Brain microvascular endothelial cell (primary cell): ENCODE measurements at places on chromosomes 16 and 17.
A peak's percentile ranks its signal among the peaks of the same experiment; 100 is the strongest.

DNA sequence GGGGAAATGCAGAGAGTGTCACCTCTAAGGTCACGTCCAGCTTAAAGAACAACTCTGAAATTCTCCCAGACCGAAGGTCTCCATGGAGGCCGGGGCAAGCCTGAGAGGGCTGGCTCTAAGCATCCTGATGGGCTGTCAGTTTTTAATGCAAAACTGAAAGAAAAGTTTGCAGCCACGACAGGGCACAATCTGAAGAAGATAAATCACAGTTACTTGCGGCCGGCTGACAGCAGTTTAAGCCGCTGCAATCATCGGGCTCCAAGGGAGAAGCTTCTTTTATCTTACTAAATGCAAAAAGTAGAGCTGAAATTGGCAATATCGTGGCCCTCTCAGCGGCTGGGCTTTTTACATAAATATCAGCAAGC lies 168.8 kb downstream of the CYLD start:
- no peak for DNase-seq

GRCh38 chr17:205148-205669 lies 23.8 kb upstream of the DOC2B start:
- no peak for DNase-seq

DNA sequence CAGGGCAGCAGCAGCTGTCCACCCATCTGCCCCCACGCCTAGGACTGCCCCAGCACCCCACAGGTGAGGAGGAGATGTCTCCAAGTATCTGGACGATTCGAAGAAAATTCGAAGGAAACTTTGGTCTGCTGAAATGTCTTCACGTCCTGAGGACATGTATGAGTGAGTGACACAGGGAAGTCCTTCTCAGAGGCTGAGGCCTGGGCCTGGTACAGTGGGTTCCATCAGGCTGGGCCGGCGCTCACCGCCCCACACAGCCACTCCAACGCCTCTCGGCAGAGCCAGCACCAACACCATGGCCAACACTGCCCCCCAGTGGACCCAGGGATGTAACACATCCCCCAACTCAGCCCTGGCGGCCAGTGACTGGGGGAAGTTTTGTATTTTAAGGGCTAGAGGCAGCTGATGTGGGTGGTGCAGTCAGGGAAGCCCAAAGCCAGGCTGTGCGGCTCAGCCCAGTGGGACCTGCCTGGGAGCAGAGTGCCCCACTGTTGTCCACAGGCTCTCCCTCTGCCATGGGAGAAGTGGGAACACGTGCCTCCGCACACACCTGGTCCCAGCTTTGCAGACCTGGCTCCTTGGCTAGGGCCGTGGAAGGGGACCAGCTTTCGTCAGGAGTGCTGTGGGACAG lies 55.8 kb upstream of the FASN start:
- peak; percentile 51 for DNase-seq

- no peak for DNase-seq
Measured at GRCh38 chr17:59863616-59864015, 29.1 kb downstream of the TUBD1 start.

GRCh38 chr17:29131814-29132682 lies 48.1 kb downstream of the MYO18A start:
- no peak for DNase-seq

DNA sequence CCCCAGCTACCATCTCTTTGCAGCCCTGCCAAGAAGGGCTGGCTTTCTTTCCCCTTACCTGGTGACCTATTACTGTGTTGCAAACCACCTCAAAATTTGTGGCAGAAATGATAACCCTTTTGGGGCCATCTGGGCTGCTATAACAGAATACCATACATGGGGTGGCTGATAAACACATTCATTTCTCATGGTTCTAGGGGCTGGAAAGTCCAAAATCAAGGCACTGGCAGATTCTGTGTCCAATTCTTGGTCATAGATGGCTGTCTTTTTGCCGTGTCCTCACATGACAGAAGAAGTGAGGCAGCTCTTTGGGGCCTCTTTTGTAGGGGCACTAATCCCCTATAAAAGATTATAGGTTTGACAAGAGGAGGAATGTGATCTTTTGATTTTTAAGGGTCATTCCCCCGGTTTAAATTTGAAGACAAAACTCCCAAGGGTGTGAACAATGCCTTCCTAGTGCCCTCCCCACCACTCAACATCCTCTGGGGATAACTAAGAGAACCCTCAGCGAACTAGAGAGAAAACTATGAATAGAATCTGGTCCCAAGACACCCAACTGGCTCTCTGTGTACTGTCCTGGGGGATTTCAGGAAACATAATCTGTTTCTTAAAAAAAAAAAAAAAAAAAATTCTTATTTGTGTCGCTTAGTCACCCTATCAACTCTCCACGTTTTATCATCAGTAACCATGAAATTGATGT lies 1.7 kb upstream of the METTL22 start:
- DNase-seq = no peak

DNA sequence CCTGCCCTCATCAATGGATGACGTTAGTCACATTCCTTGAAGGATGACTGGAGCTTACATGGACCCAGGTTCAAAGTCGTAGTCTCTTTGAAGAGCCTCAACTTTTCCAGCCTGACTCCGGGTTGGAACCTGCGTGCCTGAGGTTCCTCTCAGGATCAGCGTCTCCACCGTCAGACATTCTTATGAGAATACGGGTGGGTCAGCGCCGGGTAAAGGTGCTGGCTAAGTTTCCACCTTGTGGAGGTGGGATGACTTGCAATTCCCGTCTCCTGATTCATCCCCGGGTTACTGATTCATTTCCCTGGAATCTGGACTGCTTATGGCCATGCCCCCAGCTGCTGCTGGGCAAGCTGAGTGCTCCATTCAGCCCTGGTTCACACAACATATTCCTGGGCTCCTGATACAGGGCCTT lies 38.9 kb upstream of the CMIP start:
- DNase-seq = peak; percentile 94

DNA sequence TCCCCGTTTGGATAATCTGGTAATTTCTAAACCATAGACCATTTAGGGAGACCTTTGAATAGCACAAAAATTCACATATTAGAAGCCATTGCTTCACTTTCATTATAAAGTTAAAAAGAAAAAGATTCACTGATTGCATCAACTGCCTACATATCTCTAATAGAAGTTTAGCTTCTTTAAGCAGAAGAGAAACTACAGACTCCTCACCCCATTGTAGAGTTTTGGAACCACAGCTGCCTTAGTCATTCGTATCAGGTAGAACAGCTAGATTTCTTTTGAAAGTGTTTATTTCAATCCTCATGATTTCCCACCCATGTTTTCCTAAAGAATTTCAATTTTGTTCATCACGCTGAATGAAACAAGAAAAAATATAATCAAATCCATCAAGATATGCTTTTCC lies 144.8 kb downstream of the CDH8 start:
- DNase-seq = no peak
